Fibroblast of skin of right quadriceps (primary cell): ENCODE measurements at places on chromosomes 11 and 22.

GRCh38 chr11:112723676-112724495 is 237.3 kb upstream of the NCAM1 start:
- no peak for DNase-seq

- DNase-seq = no peak
Observed at GRCh38 chr11:5486003-5486402, 2.5 kb upstream of the OR52D1 start.

DNA sequence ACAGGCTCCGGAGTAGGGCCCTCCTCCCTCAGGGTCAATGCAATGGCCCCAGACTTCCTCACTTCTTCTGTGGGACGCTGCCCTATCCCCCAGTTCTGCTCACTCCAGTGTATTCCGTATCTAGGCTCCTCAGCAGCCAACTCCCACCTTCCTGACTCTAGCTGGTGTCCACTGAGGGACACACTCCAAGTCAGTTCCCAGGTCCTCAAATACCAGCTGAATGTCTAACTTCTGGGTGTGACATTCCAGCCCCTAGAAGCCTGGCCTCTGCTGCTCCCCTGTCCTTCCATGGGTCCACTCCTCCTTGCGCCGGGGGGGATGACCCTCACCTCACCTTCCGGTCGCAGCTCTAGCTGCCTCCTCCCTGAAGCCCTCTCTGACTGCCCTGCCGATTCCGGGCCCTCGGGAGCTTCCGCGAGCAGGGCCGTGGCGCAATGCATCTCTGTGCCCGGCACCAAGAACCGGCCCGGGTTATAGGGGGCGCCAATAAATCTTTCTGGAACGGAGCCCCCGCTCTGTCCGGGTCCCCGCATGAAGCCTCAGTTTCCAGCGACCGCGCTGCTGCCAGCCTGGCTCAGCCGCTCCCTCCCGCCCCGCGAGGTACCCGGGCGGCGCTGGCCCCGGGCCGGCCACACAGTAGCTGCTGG is 15.4 kb downstream of the BAD start:
- DNase-seq = peak; percentile 24

DNA sequence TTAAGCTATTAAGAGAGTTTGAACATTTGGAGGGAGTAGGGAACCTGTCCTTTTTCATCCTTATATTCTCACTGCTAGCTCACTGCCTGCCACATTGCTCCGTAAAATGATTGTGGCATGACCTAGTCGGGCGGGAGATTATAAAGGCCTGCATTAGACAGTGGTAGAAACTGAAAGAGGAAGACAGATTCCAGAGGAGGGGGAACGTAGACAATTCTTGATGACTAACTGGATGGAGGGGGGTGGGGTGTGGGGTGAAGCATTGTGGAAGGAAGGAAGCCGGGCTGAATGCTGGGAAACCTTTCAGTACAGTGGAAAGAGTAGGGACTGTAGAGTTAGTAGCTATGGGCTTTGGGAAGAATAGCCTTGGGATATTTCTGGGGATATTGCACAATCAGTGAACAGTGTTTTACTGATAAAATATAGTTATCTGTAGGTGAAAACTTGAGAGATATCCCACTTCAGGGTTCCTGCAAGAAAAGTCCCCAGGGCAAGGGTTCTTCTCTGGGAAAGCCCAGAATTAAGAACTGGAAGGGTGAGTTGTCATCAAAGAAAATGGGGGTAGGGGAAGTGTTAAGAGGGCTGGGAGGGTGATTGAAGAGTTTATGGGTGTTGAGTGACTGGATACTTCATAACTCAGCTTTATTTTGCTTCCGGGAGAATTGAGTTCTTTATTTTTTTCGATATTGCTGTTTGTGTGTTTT is 2.1 kb downstream of the MED15 start:
- DNase-seq = peak; percentile 95

GRCh38 chr11:59448484-59448883 is 8.3 kb upstream of the OR4D6 start:
- DNase-seq = no peak

DNA sequence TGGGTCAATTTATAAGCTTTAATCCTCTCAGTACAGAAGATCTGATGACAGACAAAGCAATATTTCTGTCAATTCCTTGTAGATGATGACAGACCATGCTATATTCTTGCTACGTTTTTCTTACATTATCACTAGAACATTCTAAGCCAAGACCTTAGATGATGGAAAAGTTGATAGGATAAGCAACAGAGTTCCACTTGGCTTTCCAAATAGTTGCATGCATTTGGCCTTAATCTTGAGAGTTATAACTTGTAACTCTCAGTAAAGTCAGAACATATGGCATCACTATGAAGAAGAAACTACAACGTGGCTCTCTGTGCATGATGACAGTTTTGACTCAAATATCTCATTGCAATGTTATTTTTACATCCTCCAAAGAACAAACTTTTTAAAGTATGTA is 544.3 kb upstream of the LRRC4C start:
- DNase-seq = no peak

GRCh38 chr11:108882211-108882831 is 217.5 kb downstream of the DDX10 start:
- no peak for DNase-seq
